ENCODE measurements at places on chromosomes 6 and 20. TPM values are rescaled to one million over a fixed set of nuclear protein-coding genes. Genes with fewer than 3 reads are reported as not detected.
A peak's percentile ranks its signal among the peaks of the same experiment; 100 is the strongest.

DNA sequence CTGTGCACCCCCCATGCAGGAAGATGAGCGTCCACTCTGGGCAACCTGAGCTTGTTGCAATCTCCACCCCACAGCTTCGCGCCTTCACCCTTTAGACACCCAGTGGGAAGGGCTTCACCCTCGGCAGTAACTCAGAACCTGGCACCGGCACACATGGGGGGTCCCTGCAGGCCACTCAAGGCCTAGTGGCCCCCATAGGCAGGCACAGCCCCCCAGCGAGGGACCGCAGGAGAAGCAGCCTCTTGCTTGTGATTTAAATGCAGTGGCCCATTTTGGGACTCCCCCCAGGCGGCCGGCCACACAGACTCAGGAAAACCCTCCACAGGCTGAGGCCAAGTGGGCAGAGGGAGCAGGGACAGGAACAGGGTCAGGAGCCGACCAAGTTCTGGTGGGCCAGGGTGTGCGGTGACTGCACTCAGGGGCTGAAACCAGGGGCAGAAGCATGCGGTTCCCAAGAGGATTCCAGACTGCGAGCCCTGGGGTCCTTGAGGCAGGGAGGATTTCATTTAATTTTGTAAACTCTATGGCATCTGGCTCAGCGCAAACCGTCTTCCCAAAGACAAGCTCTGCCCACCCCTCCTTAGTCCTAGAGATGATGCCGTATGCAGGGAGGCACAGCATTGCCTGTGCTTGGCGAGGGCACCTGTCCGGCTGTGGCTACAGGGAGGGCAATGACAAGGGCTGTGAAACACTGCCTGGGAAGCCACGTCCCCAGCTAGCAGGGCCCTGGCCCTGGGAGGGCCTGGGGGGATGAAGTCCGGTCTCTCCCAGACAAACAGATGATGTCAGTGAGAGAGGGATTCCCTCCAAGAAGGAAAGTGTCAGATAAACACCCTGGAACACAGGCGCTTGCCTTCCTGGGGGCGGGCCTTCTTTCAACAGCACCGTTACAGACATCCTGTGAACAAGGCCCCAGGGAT is 52.9 kb upstream of the GPR31 start:
- DNase-seq, result no peak

DNA sequence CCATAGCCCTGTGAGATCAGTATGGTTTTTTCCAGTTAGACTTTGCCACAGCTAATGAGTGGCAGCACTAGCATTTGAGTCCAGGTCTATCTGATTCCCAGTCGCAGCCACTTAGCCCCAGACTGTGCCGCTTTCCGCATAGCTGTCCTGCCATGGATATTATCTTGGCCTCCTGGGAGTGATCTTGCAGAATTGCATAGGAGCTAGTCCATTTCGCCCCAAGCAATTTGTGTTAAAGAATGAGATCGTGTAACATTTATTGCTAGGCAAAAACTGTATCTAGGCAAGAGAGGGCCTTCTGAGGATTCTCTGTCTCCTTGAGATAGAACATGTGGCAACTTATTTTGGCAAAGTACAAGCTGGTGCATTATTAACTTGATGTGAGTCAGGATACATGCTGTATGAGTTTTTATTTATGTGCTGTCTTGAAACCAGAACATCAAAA is 74.2 kb downstream of the EZR start:
- DNase-seq, result no peak

- DNase-seq, result peak; percentile 56
These were observed 174.3 kb downstream of the CDKAL1 start for GRCh38 chr6:20708367-20709124.

GRCh38 chr20:52905241-52905994 is 66.7 kb upstream of the TSHZ2 start:
- no peak for DNase-seq

GRCh38 chr6:30703821-30704220 is 13.0 kb upstream of the NRM start:
- DNase-seq, result no peak

DNA sequence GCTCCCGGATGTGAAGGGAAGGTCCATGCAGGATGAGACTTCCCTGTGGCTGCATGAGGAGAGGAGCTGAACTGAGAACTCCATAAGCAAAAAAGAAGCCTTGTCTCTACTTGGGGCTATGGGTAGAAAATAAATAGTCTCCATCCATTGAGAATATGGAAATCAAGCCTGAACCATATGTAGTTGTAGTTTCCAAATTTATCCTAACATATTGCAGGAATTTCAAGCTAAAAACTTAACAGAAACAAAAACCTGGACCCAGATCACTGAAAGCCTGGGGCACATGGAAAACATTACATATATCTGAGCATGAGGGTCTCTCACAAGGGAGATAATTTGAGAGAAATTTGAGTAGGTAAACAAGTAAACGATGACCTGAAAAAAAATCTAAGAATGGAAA is 94.9 kb upstream of the C6orf118 start:
- DNase-seq, result no peak

DNA sequence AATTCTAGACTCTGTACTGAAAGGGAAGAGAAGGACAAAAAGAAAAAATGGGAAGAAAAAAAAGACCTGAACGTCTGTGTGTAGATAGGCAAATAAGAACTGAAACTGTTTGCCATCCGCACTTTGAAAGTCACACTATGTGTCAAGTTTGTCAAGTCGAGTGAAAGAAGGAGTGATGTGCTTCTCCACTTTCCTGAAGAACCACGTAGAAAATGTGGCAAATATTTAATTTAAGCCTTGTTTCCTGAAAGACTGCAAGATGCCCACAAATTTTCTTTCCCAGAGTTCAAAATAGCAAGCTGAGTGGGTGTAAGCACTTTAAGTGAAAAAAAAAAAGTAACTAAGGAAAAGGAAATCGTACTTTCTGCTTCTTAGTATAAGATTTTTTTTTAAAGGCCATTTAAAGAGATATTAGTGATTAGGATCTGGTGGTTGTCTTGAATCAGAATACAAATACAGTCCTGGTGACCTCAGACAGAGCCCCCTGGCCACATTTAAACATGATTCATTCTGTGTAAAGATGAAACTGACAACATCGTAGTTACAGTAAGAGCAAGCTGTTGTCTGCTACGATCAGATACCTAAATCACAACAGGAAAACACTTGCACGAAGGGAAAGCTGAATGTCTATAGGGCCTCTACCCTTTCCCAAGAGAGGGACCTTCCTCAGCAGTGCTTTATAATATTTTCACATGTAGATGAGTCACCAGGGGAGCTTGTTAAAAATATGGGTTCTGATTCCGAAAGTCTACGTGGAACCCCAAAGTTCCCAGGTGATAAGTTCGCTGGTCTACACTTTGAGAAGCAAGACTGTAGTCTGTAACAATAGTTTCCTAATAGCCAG is 102.3 kb downstream of the HIVEP2 start:
- DNase-seq, result peak; percentile 55

DNA sequence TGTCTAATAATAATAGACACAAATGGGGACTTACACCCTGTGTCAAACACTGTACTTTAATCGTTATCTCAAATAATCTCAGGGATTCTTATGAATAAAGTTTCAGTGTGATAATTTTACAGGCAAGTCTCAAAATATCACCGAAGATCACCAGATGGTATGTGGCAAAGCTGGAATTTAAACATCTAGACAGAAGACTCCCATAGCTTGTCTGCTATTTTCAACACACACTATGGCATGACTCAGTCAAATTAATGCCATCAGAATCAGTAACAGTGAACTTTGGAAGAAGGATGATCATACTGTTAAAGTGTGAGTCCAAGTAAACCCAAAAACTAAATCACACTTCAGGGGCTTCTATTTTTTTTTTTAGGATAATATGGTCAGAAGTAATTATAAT is 867.6 kb upstream of the FLRT3 start:
- no peak for DNase-seq

DNA sequence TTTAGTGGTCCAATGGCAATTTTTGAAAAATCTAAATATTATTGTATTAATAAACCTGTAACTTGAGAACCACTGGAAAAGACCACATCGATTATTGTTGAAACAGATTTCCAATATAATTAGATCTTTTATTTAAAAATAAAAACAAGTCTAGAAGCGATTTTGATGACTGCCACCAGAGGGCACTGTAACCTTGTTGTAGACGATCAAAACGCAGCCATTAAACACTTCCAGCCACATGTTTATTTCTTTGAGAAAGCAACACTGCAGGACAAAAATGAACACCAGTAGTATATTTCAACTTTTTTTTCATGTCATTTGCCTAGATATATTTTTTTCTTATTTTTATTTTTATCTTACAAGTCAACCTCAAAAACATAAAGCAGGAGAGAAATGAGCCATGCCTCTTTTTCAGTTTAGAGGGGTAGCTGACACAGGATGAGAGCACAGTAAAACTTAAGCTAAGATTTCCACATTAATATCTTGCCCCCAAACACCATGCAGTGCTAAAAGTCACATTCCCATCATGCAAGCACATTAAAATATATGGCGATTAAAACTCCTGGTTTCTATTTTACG is 115.4 kb downstream of the OPRM1 start:
- peak; percentile 52 for DNase-seq

The CLPSL1 gene
- not detected for total RNA-seq

The IL17F gene
- total RNA-seq, result not detected

The TPBG gene
- 13.0 TPM for total RNA-seq

The MYLK4 gene
- 0.26 TPM for total RNA-seq

The SLC24A3 gene
- 0.06 TPM for total RNA-seq

The SYNDIG1 gene
- 0.11 TPM for total RNA-seq

The ADNP gene
- 25.5 TPM for total RNA-seq
